Stimulated activated CD8-positive, alpha-beta memory T cell treated with anti-CD3 and anti-CD28 coated beads, Interleukin-15, amount 100 ng/mL, for 1 hour (primary cell): ENCODE measurements at places on chromosomes 11 and 22.

DNA sequence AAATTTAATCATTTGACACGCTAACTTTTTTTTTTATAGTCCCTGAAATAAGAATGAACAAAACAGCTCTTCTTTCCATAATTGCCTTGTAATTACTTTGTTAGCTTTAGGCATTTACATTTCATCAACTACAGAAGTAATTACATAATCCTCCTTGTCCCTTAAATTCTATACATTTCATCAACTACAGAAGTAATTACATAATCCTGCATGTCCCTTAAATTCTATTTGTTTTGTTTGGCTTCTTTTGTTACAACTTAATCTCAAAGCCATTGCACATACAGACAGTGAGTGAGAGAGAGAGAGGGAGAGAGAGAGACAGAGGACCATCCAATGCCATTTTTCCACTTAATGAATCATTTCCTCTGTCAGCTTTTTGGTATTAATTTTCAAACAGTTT is 873.2 kb downstream of the METTL15 start:
- DNase-seq, result no peak

DNA sequence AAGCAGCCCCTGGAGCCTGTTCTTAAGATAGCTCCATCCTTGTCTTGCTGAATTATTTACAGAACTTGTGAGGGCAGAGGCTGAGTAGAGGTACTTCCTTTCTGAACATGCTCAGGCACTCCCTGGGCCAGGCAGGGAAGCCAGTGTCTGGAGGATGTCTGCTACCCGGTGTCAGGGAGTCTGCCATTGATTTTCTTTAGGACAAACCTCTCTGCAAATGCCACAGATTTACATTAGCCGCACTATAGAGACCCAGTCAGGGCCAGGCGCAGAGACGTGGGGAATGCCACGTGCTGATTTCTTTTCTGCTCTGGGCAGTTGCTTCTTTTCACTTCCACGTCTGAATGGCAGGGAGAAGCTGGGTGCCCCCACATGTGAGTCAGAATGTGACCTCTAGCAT is 585.5 kb downstream of the NTM start:
- DNase-seq, result no peak

GRCh38 chr11:94740083-94741021 is 27.8 kb upstream of the AMOTL1 start:
- DNase-seq, result no peak

DNA sequence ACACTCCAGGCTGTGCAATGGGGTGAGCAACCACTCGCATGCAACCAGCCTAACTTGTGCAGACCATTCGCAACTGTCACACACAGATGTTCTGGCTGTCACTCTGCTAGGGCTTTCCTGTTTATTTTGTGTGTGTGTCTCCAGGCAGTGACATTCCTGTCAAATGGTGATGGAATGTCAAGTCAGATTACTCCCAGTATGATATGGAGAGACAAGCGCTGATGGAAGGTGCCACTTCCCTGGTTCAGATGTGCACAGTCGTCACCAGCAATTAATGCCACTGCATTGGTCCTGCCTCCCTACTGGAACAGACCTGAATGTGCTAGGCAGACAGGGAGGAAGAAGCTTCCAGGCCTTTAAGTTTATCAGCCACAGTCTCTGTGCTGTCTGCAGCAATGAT is 442.4 kb upstream of the ISX start:
- DNase-seq, result no peak

DNA sequence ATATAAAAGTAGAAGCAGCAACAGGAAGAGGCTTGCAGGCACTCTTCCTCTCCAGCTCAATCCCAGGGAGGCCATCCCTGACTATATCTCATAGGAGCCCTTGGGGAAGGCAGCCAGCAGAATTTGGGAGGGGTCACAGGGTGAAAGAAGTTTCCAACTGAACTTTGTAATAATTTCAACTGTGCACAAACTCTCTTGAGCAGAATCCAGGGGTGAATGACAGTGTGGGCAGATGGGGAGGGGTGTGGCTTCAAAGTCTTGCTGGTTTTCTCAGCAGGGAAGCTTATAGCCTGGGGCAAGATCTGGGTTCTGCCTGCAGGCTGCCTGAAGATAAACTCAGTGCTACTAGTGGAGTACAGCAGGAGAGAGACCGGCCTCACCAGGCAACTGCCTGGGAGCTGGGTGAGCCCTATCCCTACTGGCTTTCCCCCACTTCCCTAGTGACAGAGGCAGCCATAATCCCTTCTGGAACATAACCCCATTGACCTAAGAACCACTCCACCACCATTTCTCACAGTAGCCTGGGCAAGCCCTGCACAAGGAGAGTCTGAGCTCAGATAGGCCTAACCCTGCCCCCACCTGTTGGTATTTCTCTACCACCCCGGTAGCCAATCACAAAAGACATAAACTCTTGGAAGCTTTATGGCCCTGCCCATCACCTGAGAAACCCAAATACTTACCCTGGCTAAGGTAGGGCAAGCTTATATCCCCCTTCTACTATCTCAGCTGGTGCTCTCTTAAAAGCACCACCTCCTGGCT is 17.8 kb upstream of the TTC12 start:
- DNase-seq, result no peak

- no peak for DNase-seq
Measured at GRCh38 chr22:43745783-43746356, 66.2 kb downstream of the EFCAB6 start.

DNA sequence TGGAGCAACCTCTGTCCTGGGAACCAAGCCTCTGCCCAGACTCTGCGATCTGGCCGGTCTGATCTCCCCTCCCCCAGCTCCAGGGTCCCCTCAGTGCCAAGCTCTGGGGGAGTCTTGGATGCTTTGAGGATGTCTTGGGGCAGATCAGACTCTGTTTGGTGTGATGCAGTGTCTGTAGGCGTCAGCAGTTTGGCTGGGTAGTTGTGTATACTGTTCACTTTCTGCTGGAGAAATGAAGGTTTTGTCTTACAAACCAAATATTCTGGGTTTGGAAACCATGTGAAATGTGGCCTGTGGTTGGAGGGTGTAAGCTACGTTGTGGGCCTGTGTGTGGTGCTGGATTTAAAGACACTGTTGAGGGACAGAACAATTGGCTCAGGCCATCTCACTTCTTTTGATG is 4.6 kb downstream of the INSC start:
- no peak for DNase-seq

- no peak for DNase-seq
Measured at GRCh38 chr11:71507102-71507501, 20.0 kb upstream of the KRTAP5-7 start.

DNA sequence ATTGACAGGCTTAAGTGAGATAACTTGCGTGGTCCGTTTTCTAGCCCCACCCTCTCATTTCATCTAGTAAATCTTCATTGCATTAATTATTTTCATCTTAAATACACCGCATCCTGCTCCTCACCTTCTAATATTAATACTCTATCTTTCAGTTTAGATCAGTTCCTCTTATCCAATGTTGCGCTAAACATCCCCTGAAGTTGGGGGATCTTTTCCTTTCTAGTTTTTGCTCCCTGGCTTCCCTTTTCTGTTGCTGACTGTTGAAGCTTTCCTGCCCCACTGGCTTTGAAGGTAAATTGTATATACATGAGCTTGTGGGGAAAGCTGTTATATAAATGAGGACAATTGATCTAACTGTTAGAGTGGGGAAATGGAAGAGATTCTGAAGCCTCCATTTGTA is 7.2 kb downstream of the CAT start:
- no peak for DNase-seq

DNA sequence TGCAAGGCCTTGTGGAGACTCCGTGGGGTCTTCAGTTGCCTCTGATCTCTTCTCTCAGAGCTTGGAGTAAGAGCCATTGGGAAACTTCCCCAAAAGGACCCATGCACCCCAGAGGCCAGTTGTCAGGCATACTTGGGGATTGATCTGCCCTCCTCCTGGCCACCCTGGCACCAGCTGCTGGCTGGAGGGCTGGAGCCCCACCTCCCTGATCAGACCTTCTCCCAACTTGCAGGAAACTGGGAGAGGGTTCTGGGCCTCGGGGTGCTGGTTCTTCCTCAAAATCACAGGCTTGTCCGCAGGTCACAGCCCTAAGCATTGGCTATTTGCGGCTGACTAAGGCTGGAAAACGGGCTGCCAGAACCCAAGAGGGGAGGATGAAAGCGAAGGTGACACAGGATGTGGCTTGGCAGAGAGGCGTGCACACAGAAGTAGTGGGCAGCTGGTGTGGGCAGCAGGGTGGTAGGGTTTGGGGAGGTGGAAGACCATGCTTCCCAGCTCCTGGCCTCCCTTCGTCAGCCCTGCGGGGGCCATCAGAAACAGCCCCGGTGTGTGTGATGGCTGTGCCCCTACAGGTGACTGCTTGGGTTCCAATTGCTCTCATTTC is 1.3 kb upstream of the DGKZ start:
- no peak for DNase-seq

DNA sequence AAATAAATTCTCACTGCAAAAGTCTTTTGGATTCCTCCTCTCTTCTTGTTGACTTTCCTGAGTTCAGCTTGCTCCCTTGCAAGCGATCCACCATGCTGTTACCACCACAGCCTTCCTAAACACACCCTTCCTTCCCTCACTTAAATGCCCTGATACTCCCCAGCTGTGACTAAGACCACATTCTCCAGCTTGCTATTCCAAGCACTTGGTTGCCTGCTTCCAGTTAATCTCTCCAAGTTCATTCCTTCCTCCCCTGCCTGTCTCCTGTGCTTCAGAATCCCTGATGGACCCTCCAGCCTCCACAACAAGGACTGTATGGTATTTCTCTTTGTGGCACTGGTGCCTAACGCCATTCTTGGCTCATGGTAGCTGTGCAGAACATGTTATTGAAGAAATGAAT is 603.9 kb upstream of the CADM1 start:
- DNase-seq, result no peak

DNA sequence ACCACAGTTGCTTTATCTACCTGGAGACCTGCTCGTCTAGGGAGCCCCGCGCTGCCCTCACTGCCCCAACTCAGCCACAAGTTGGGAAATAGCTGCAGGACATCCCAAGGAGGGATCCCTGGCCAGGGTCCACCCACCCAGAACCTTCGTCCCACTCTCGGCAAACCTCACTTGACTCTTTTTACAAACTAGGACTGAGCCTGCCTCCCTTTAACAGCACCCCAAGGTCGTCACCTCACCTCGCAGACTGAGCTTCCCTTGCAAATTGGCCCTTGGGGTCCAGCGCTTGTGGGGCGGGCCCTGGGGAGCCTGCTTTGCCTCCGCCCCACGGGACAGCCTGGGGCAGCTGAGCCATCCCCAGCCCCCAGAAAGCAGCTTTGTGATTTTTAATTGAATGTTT is 1505.8 kb downstream of the TBC1D22A start:
- DNase-seq, result no peak

GRCh38 chr11:1224491-1225385 is 1.9 kb downstream of the MUC5B start:
- no peak for DNase-seq

DNA sequence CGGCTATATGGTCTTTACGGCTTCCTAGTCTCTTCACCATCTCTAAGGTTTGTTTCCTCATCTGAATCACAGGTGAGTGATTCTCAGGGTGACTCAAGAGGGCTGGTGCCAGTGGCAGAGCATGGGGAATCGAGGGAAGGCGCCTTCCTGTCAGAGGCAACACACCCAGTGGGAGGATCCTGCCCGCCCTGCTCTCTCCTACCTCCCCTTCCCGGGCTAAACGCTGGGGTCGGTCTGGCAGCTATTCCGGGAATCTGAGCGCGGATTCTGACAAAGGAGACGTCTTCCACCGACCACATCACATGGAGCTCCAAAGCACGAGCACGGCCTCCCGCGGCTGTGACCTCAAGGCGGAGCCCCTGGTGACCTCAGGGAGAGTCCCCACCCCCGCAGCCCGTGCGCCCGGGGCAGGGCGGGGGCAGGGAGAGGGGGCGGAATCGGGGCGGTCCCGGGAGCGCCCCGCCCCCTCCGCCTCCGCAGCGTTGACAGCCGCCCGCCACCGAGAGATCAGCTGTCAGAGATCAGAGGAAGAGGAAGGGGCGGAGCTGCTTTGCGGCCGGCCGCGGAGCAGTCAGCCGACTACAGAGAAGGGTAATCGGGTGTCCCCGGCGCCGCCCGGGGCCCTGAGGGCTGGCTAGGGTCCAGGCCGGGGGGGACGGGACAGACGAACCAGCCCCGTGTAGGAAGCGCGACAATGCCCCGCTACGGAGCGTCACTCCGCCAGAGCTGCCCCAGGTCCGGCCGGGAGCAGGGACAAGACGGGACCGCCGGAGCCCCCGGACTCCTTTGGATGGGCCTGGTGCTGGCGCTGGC is at the start of gene SMPD1:
SMPD1 (plus strand) TSS at position 570 of the 813 bp plus-strand sequence; CDS start at position 695, 125 bp downstream.
- DNase-seq, result peak; percentile 89

DNA sequence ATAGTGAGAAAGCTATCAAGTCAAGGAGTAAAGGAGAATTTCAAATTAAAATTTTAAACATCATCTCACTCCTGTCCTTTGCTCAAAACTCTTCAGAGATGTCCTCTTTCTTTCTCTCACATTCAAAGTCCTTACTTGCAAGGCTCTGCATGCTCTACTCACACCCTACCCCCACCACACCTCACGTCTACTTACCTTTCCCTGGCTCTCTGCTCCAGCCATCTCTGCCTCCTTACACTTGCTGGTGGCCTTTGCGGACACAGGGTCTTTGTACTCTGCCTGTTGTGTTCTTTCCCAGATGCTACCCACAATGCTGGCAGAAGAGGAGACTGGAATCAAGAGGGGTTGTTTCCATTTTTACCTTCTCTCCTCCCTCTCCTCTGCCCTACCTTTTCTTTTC is 405.2 kb downstream of the INSC start:
- DNase-seq, result no peak

GRCh38 chr11:131816051-131816450 is 445.6 kb downstream of the NTM start:
- DNase-seq, result no peak

- no peak for DNase-seq
Measured at GRCh38 chr11:12287374-12288211, 89.8 kb upstream of the PARVA start.

DNA sequence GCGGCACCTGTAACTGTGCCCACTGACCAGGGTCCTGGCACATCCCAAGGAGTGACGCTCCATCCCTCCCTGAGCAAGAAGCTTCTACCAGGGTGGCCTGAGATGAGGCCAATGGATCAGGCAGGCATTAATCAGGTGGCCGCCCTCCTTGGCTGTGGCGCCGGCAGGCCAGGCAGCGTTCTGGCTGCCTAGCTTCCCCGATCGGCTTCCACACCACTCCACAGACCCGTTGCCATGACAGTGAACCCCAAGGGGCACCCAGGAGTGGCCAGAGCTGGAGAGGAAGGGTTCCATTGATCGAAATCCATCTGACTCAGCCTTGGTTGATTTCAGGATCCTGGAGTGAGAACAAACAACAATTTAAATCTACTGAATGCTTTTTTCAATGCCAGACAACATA is 20.5 kb downstream of the LRRC55 start:
- no peak for DNase-seq

DNA sequence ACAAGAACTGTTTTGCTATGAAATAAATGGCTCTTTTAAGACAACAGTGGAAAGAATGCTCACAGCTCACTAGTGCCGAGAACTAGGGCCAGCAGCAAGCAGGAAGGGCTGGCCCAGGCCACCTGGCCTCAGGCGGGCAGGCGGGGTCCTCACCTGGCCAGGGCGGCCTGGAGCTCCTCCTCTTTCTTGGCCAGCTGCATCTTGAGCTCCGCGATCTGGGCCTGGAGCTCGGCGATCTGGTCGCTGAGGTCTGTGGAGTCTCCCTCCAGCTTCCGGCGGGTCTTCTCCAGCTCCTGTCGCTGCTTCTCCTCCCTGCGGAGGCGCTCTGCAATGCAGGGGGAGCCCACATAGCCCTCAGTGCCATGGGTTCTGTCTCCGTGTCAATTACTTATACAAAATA is 43.8 kb downstream of the APOL1 start:
- no peak for DNase-seq
